ENCODE measurements at places on chromosomes 1 and 21. TPM values are rescaled to one million over a fixed set of nuclear protein-coding genes. Genes with fewer than 3 reads are reported as not detected.

GRCh38 chr1:109615879-109616278 lies 3.5 kb downstream of the GNAT2 start:
- DNase-seq, result peak; percentile 32

DNA sequence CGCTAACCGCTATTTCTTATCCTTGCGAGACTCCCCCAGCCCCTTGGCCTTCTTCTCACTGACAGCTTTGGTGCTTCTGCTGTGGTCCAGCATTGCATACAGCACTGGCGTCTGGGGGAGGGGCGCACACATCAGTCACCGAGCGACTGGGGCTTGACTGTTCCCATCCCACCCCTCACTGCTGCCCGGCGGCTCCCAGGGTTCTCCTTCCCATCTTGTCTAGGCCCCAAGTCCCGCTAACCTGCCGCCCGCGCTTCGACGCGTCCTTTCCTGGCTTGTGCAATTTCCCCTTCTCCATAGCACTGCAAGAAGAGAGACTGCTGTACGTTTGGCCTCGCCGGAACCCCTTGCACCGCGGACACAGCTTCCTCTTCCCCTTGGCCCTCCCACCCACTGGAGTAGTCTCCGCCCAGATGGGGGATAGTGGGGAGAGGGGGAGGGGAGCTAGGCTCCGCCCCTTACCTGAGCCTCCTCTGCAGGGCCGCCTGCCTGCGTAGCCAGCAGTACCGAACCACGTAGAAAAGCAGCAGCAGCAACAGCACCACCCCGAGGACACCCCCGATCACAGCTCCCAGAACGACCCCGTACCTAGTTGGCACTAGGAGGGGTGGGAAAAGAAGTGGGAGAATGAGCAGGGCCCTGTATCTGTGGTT lies 3.8 kb downstream of the MPZ start:
- peak; percentile 82 for DNase-seq

Gene IKBKE
- polyA plus RNA-seq, result 46.6 TPM

DNA sequence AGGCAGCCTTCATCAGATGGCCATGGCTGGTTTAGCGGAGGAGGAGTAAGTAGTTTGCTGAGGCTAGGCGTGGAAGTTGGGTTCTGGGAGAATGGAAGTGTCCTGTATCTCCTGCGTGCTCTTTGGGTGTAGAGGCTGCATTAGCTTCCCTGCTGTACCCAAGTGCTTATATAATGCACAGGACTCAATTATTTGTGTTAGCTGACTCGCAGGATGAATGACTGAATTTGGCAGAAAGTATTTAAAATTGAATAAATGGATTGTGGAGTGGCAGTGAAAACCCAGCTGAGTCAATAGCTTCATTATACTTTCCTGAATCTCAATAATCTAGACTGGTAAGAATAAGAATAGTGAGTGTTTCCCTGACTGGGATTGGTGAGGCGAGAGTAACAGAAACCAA lies 13.8 kb downstream of the DNTTIP2 start:
- no peak for DNase-seq

DNA sequence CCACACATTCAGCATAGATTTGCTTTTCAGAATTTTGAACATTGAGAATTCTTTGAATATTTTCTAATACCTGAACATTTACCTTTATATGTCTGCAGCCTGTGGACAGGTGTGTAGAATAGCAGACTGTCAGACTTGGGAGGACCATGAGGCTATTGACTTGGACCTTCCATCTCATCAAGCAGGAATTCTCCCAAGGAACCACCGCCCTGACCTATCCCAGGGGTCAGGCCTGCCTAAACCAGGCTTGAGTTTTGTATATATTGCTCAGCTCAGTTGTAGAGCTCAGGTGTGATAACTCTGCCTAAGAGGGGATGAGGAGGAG lies 53.2 kb downstream of the RUNX1 start:
- DNase-seq, result no peak

DNA sequence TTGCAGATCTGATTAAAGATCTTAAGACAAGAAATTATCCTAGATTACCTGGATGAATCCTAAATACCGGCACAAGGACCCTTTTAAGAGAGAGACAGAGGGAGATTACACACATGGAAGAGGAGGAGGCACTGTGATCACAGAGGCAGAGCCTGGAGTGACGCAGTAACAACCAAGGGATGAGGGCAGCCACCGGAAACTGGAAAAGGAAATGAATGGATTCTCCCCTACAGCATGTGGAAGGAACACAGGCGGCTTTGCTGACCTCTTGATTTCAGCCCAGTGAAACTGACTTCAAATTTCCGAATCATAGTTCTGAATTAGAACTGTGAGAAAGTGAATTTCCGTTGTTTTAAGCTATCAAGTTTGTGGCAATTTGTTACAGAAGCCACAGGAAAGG lies 50.2 kb upstream of the IVNS1ABP start:
- no peak for DNase-seq

DNA sequence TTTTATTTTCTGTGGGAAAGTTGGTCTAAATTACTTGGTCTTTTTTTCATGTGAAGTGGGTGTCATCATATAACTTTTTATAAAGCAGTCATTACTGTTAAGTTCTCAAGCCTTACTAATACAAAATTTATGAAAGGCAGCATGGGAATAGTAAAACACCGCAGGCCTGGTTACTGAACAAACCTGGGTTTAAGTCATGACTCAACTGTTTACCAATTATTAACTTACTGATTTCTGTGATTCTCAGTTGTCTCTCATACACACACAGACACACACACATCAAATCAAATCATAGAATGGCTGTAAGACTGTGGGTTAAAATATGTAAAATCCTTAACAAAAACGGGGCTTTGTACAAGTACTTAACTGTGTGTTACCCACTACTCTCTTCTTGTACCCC lies 14.6 kb downstream of the MAEL start:
- DNase-seq, result no peak

DNA sequence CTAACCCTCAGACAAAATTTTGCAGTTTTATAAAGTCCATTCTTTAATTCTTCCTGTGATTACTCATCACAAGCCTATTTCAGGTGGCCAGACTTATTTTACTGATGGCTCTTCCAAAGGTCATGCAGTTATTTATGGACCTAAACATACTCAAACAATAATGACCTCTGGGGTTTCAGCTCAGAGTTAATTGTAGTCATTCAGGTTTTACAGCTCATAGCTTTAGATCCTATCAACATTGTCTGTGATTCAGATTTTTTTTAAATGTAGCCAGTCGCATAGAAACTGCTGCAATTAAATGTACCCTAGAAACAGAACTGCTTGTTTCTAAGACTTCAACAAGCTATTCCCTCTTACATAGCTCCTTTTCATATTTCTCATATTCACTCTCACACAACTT lies 270.8 kb downstream of the COL11A1 start:
- DNase-seq, result no peak

- DNase-seq, result no peak
Observed at GRCh38 chr21:17391811-17392340, 121.0 kb upstream of the CXADR start.

- no peak for DNase-seq
Observed at GRCh38 chr1:153688736-153689328, 10.3 kb downstream of the NPR1 start.

- no peak for DNase-seq
Observed at GRCh38 chr1:150789396-150789795, 18.7 kb downstream of the CTSK start.

DNA sequence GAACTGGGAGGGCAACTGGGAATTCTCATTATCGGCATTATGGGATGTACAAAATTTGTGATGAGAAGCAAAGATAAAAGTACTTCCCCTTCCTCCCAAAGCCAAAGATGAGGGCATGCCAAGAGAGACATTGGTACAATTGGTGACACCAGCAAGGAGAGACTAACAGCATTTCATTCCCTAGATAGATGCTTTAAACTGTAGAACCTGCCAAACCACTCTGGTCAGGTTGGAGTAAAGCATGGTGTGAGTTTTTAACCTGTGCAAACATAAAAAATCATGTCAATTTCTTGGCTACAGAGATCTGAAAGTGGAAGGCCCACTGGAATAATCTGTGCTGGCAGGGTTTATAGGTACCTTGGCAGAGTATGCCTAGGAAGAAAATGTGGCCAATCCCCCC lies 19.4 kb downstream of the CTXND2 start:
- no peak for DNase-seq

- no peak for DNase-seq
Observed at GRCh38 chr1:87159378-87159915, 169.2 kb upstream of the LMO4 start.

DNA sequence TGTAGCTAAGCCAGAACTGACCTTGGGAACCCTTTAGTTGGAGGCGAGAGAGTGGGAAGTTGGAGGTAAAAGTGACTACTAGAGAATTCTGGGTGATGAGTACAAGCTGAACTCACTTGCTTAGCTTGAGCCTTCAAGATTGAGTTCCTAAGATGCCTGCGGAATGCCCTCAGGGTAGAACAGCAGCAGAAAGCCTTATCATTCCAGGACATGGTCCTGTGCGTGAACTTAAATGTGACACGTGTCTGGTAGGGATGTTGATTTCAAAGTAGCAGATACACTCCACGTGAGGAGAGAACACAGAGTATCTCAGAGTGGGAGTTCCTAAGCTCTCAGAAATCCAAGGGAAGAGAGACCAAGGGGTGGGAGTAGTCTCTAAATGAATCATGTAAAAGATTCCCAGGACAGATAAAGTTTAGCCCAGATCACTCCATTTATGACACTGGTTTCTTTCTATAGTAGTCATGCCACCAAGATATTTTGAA lies 60.1 kb downstream of the KCNK1 start:
- no peak for DNase-seq

DNA sequence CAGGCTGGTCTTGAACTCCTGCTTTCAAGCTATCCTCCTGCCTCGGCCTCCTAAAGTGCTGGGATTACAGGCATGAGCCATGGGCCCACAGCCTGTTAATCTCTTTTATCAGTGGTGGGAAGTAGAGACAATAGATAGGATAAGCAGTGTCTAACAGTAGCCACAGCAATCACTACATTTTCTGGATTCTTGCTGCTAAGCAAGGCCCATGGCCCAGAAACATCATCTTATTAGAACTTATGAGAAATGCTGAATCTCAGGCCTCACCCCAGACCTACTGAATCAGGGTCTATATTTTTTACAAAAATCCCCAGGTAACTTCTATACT lies 29.7 kb downstream of the IGFN1 start:
- DNase-seq, result no peak

Gene LCE1D
- not detected for polyA plus RNA-seq

DNA sequence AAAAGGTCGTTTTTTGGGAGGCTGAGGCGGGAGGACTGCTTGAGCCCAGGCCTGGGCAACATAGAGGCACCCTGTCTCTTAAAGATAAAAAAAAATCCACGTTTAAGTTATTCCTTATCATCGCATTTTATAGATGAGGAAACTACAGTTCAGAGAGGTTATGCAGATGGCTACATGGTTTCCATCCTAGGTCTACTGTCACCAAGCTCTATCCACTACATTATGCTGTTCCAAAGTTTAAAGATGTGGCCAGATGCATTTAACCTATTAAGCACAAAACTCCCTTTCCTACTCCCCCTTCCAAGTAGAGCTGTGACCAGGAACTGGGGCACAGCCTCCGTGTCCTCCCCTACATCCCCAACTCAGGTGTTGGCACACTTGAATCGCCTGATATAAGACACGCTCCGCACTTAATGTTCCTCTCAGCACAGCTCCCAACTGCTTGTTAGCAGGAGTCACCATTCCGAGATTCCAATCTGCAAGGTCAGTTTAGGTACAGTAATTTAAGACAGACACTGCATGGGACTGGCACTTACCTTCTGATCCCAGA lies 1.3 kb downstream of the TAF5L start:
- DNase-seq, result no peak

Gene STUM
- polyA plus RNA-seq, result 0.13 TPM

Gene KCNA3
- polyA plus RNA-seq, result 94.0 TPM

GRCh38 chr21:17799414-17800164 lies 19.6 kb downstream of the C21orf91 start:
- DNase-seq, result no peak

Gene CCDC18
- 9.6 TPM for polyA plus RNA-seq

DNA sequence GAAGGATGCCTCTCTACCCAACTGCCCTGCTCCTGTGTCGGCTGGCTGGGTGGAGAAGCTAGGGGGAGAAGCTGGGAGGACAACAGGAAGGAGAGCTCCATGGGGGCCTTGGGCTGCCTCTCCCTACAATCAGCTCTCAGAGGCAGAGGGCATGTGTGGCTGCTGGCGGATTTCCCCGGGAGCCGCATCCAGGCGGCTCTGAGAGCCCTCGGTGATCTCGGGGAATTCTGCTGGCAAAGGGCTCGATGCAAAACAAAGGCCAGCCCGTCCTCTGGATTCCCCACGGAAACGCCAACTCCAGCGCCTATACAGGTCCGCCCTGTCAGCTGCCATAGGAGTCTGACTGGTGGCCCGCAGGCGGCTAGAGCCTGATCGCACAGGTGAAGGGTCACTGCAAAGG lies 26.4 kb upstream of the EVA1B start:
- no peak for DNase-seq

GRCh38 chr1:182381962-182382819 lies 9.4 kb downstream of the GLUL start:
- no peak for DNase-seq

Gene GRHL3
- polyA plus RNA-seq, result not detected

DNA sequence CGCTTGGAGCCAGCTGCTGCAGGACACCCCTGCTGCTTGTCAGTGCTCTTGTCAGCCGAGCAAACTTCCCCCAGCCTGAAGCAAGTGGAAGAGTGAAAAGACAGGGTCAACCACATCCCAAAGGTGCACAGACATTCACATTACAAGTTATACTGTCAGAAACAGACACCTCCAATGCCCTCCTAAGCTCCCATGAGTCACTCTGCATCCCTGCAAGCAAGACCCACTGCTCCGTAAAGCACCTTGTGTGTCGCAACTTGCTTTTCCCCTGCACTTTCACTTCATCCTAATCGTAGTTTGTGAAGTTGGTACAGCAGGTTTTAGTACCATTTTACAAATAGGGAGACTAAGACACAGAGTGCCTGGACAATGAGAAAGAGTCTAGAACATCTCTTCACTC lies 51.1 kb downstream of the KCNH1 start:
- DNase-seq, result no peak

- DNase-seq, result no peak
Observed at GRCh38 chr1:205826016-205826806, 13.2 kb upstream of the SLC41A1 start.

- DNase-seq, result no peak
Observed at GRCh38 chr21:45533361-45533845, 8.8 kb downstream of the SLC19A1 start.

GRCh38 chr1:223269006-223269405 lies 95.0 kb downstream of the SUSD4 start:
- no peak for DNase-seq

All from CD8-positive, alpha-beta memory T cell (primary cell).